ENCODE measurements at places on chromosomes 12 and 14.

- DNase-seq: no peak
Observed at GRCh38 chr12:54968181-54968730, 16.3 kb downstream of the TESPA1 start.

DNA sequence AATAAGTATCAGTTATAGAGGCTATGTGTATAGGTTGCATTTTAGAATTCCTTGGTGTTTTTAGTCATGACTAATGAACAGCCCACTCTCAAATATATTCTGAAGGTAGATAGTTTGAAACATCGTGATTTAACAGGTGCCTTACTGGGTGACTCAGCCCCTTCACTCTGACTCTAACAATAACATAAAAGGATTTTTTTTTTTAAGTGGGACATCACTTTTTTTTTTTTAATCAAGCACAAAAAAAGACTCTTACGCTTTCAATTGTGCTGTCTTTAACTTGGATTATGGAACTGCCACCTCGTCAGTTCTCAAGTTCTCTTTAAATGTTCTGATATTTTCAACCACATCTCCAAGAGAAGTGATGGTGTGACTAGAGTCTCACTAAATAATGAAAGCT is 46.6 kb downstream of the PPFIA2 start:
- no peak for DNase-seq

DNA sequence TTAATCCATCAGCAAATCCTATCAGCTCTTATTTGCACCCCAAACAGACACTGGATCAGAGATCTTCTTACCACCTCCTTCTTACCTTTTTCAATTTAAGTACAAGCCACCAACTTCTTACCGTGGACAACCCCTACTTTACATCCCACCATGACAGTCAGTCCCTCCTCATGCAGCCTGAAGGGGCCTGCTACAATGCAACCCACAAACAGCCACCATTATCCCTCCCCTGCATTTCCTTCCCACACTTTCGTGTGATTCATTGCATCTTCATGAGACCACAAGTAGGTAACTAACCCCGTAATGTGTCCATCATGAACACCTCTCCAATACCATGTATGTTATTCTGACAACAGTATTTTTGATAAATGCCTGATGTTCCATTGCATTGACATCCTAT is 108.6 kb downstream of the BCL11B start:
- DNase-seq: no peak

DNA sequence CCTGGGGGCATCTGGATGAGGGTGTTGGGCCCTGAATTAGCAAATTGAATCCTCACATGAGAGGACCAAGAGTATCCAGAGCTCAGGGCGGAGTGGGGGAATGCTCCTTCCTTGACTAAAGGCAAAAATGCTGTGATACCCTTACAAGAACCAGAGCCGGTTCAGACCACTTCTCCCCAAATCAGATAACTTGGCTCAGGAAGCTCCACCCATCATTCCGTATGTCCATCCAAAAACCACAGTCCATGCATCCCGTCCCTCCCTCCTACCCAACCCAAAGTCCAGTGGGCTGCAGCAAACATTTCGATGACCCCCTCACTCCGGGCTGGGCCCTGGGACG is 22.4 kb downstream of the DIO3 start:
- no peak for DNase-seq

DNA sequence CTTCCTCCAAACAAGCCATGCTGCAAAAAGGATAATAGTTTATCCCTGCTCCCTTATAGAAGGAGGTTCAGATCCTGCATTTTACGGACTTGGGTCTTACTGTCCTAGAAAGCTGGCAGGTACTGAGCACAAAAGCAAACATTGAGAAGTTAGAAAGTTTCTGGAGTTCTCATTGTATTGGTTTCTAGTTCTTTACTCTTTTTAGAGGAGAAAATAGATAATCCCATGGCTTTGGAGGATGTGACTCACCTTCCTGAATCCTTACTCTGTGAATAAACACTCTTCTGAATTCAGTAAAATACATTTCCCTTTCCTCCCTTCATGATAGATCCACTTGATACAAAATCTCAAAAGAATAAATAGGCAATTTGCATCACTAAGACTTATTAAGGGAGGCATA is 188.9 kb downstream of the NPAS3 start:
- no peak for DNase-seq

Data from globus pallidus (tissue), 1 donor.